Osteocyte (in vitro differentiated cells): ENCODE measurements at places on chromosomes 4 and X. TPM values are rescaled to one million over a fixed set of nuclear protein-coding genes. Genes with fewer than 3 reads are reported as not detected.

BMPR1B gene
- 1.5 and 2.4 TPM in 2 replicates for total RNA-seq

SPANXD gene
- total RNA-seq, result not detected in 2 replicates

TENM3 gene
- total RNA-seq, result 78.3 and 85.2 TPM in 2 replicates

MAGEC2 gene
- total RNA-seq, result not detected in 2 replicates

CLCN5 gene
- 12.5 and 13.1 TPM in 2 replicates for total RNA-seq

USP17L20 gene
- not detected in 2 replicates for total RNA-seq

PAGE5 gene
- not detected in 2 replicates for total RNA-seq

STATH gene
- total RNA-seq, result not detected in 2 replicates

NDP gene
- total RNA-seq, result not detected in 2 replicates

GRCh38 chr4:40289366-40290188, 45.6 kb upstream of the CHRNA9 start:
- DNase-seq, result no peak

DNA sequence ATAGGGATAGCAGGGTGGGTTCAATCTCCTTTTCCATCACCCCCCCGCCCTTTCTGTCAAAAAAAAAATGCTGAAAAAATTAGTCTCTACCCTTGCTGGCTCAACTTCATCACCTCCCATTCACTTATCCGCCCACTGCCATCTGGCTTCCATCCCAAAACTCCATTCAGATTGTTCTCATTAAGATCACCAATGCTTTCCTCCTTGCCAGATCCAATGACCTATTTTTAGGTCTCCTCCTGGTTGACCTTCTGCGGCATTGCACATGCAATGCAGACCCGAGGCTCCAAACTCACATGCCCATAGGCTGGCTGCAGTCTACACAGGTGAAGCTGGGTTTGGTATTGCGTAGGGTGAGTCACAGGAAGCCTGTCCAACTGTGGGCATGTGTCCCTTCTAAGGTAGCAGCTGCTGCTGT, 21.1 kb upstream of the STIM2 start:
- DNase-seq, result no peak

DNA sequence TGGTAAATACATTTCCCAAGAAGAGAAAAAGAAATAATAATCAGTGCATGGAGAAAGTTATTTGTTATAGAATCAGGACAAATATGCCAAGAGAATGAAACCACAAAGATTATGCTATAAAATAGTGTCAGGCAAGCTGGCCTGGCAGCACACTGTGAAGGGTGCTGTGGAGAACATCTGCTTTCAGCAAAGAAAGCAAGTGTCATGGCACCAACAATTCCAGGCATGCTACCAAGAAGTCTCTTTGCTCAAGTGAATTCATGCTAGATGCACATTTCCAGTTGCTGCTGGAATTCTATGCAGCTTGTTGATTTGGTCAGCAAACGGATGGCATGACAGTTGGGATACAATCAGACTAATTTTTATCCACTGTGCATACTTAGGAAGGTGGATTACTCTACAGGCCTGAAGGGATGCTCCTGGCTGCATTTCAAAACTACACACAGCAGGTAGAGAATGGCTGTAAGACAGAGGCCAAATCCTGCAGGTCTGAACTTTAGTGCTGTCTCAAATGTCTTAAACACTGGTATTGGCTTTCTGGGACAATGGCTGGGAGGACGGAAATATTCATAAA, 154.6 kb upstream of the FAT1 start:
- DNase-seq, result no peak

DNA sequence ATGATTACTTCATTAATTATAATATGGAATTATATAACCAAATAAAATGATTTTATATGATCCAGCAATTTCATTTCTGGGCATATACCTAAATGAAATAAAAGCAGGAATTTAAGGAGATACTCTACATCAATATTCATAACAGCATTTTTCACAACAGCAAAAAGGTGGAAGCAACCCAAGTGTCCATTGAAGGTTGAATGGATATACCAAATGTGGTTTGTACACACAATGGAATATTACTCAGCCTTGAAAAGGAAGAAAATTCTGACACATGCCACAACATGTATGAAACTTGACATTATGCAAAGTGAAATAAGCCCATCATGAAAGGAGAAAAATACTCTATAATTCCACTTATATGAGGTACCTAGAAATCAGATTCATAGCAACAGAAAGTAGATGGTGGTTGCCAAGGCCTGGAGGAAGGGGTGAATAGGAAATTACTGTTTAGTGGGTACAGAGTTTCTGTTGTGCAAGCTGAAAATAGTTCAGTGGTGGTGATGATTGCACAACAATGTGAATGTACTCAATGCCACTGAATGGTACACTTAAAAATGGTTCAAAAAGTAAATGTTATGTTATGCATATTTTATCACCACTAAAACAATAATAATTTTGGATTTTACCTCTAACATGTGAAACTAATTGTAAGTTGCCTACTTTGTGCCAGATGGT, 471.5 kb downstream of the SPRY1 start:
- DNase-seq, result no peak

DNA sequence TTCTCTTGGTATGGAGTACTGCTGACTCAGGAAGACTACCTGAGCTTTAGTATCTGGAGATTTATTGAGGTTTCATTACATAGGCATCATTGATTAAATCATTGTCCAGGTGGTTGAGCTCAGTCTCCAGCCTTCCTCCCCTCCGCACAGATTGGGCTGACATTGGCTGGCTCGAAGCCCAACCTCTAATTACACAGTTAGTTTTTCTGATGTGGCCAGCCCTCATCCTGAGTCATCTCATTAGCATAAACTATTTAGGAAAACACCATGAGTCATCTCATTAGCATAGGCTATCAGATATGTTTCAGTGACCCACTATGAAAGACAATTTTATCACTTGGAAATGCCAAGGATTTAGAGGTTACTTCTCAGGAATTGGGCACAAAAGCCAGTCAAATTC, 93.9 kb upstream of the ANKRD50 start:
- no peak for DNase-seq

- DNase-seq, result no peak
Measured at GRCh38 chr4:89204624-89205023, 93.3 kb downstream of the TIGD2 start.

- DNase-seq, result no peak
Measured at GRCh38 chr4:8507196-8507570, 66.6 kb downstream of the TRMT44 start.

DNA sequence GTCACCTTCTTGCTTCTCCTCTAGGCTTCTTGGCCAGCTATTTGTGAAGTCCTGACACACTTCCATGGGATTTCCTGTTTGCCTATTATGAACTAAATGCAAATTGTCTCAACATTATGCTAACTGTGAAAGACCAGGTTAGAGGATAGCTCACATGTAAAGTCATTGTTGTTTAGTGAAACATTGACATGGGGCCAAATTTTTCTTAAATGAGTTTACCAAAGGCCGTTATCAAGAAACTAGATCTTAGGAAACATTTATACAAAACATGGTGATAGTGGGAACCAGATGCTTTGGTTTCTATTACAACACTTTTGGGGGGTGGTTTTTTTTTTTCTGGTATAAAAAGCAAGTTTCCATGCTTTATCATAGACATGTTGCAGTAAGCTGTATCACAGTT, 466.8 kb upstream of the FAM241A start:
- DNase-seq, result no peak

DNA sequence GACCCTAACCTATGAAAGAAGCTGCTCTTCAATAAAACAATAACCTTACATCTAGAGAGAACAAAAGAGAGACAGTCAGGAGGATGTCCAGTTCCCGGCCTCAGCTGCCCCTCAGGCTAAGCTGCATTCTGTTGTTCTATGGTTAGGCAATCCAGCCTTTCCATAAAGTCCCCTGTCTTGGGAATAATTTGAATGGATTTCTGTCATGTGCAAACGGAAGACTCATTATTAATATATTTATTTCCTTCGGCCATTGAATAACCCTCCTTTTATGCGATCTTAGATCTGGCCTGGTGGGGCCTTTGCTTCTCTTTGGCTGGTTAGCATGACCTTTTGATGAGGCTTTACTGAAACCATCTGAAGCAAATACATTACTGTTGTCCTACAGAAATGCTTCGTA, 80.1 kb downstream of the ANKRD50 start:
- DNase-seq, result no peak

DNA sequence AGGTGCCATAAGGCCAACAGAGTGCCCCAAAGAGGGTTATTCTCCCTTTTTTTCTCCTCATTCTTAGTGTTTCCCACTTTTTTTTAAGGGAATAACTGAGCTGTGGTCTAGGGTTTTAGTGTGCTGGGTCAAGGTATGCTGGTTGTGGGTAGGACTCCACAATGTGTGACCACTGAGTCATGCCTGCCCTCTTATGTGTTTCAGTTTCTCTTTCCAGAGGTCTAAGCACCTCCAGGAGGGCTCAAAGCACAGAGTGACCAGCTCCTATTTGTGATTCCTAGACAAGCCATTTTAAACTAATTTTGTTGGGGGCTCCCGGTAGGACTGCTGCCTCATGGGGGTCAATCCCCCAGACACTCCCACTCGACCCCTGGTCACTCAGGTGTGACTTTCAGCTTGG, 80.5 kb upstream of the GC start:
- DNase-seq, result no peak

- DNase-seq, result no peak
Measured at GRCh38 chr4:182854466-182854865, 62.7 kb downstream of the DCTD start.

DNA sequence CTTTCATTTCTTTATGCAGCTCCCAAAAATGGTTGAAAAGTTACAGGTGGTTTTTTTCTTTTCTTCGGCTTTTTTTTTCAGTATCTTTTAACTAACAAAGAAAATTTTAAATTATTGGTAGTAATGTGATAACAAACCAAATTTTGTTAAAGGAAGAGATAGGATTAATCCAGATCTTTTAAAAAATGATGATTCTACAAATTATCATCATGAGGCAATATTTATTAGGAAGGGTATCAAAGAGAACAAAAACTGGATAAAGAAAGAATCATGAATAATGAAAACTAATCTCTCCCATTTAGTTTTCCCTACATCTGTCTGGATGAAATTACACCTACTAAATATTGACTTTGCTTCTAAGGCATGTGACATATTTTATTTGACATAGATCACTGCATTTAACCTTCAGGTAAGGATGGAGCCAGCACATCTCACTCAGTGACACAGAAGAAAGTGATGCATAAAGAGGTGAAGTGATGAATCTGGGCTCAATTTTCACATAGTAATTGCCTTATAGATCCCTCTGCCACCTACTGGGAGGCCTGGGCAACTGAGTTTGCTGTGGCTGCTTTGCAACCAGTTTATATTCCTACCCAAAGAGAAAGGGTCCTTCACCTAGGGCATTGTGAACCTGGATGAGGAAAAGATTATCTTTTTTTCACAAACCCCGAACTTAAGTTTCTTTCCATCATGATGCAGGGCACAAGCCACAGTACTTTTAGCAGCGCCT, 155.6 kb downstream of the HNRNPD start:
- DNase-seq, result no peak

DNA sequence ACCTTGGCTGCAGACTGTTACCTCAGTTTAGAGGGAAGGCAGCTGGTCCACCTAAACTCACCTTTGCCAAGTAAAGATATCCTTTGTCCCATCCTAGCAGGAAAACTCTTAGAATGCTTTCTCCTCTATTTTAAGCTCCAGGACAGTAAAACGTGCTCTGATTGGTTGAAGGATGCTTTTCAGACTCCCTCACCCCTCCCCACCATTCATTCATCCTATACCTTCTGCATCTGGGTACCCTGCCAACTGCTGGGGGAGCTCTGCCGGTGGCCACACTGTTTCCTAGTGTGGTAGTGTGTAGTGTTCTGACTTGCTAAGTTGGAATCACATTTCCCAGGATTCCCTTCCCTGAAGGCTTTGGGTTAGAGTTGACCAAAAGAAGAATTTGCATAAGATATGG, 20.3 kb upstream of the POLA1 start:
- no peak for DNase-seq

DNA sequence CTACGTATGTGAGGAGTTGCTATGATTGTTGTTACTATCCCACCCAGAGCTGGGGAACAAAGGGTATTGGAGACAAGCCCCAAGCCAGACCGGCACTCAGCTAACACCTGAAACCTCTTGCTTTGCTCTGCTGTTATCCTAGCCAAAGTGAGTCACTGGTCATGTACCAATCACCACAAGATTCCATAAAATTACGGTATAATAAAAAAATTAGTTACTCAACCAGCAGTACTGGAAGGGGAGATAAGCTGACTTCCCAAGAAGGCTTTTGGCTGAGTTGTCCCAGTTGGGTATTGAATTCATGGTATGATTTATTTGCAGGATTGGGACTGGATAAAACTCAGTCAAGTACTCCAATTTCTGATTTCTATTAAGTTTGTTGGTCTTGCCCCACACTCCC, 5.3 kb downstream of the EDA2R start:
- no peak for DNase-seq

GRCh38 chrX:44173219-44173618, 170.3 kb downstream of the EFHC2 start:
- DNase-seq, result no peak

DNA sequence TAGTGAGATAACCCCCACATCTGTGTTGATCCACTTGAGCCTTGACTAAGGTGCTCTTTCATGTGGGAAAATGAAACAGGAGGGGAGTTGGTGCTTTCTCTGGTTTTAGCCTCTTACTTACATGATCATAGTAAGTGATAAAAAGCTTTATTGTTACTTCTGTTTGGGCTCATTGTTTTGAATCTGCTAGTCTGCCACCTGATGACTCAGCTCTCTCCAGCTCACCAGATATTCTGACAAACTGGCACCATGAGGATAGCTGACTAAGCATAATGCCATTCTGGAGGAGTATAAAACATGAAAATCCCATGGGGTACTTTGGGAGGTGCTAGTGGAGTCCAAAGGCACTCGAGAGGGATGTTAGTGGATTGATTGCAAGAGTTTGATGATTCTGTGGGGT, 824.0 kb downstream of the RAPGEF2 start:
- DNase-seq, result no peak

- DNase-seq, result no peak
Measured at GRCh38 chrX:64885850-64886249, 90.4 kb downstream of the ZC4H2 start.

- DNase-seq, result no peak
Measured at GRCh38 chr4:47235721-47236120, 204.4 kb downstream of the GABRB1 start.

- no peak for DNase-seq
Measured at GRCh38 chr4:124810827-124811226, 98.3 kb upstream of the ANKRD50 start.
